ENCODE measurements at places on chromosomes 11 and 22.

DNA sequence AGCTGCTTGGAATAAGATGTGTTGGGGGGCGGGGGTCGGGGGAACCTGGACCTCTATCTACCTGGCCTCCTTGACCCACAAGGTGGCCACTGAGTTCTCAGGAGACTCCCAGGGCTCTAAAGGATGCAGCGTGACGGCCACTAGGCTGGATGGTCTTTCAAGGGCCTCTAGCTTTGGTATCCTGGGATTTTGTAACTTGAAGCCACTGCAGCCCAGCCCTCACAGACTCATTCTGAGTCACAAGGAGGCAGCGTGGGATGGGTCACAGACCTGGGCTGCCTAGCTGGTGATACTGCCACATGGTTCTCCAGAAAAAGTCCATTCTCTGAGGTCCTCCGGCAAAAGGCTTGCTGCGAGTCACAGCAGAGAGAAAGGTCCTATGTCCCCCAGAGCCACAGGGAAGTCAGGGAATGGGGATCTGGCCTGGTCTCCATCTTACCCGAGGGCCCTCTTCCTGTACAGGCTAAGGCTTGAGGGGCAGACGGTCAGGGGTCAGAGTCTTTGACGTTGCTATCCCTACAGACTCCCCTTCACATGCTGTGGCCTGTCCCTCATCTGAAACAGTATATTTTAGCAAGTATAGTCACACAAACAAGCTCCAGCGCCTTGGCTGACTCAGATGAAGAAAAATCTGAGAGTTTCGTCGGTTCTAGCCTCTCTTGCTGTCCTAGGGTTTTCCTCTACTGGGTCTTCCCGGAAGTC, 52.4 kb downstream of the KCNC1 start:
- no peak for DNase-seq

DNA sequence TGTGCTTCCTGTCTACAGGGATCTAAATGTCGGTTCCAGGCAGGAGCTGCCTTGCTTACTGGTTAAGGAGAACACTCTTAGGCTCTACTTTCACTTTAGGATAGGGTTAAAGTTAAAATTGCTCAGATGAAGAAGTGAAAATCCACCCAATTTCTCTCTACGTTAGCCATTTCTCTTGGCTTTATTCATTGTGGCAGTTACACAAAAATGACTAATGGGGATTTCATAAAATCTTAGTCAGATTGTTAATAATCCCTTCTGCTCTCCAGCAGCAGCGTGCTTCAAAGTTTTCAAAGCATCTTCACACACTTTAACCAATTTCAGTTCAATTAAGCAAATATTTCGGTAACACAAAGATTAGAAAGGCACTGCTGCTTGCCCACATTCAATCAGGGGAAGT, 58.4 kb upstream of the RCN1 start:
- DNase-seq: no peak

GRCh38 chr22:37182101-37182948, 5.7 kb downstream of the C1QTNF6 start:
- DNase-seq: no peak

DNA sequence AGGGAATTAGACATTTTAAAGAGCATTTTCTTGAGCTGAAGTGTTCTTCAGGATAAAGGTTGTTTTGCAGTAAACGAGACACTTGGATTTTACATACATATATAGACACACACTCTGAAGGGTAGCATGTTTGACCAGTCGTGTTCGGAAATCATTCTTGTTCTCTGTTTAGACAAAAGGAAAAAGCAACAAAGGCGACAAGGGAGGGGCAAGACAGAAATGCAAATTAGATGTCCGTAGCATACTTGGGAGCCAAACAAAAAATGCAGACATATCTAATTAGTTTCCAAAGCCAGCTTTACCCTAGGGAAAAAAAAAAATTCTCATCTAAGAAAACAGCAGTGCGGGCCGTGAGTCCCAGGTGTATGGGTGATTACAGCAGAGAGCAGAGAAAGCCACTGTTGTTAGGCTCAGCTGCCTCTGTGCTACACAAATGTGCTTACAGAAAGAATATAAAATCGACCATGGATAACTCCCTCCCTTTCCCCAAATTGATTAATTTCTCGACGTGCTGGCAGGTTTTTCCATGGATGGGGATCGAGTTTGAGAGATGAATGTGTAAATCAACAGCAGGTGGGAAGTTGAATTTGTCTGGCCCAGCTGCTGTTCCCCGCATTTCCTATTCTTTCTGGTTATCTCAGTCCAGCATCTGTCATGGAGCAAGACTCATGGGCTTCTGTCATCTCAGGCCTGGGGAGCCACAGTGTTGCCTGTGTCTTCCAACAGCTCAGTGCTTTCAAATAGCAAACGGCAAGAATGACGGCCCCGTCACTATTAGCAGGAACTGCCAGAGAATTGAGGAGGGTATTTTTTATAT, 176.5 kb upstream of the TTC12 start:
- DNase-seq: no peak

GRCh38 chr11:90855531-90855930, 632.7 kb upstream of the CHORDC1 start:
- DNase-seq: no peak

DNA sequence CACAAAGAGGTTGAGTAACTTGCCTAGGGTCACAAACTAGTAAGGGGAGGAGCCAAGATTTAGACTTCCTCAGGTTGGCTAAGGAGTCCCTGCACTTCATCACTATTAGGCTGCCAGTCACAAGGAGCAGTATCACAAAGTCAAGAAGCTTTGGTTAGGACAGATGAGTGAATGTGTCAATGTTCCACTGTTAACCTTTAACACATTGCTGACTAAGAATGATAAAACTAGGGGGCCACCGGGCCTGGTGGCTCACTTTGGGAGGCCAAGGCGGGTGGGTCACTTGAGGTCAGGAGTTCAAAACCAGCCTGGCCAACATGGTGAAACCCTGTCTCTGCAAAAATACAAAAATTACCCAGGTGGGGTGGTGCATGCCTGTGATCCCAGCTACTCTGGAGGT, 32.0 kb downstream of the TMEM123 start:
- no peak for DNase-seq

- no peak for DNase-seq
These were observed 7.6 kb downstream of the ST3GAL4 start for GRCh38 chr11:126362879-126363655.

DNA sequence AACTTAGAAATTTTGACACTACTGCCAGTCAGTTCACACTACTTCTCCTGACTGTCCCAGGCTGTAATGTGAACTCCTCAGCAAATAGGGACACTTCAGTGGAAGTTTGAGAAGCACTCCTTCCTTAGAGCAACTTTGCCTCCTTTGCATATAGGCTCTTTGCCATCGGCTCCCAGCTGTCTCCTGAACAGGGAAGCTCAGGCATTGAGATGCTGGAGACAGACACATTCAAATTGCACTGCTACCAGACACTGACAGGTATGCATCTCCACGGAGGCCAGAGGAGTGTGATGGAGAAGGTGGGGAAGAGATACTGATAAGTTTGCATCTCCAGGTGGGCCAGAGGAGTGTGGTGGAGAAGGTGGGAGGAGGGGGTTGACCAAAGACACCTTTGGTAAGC, 1.4 kb downstream of the TRAPPC4 start:
- DNase-seq: no peak

- DNase-seq: no peak
These were observed 12.5 kb downstream of the FLRT1 start for GRCh38 chr11:64048042-64048854.

DNA sequence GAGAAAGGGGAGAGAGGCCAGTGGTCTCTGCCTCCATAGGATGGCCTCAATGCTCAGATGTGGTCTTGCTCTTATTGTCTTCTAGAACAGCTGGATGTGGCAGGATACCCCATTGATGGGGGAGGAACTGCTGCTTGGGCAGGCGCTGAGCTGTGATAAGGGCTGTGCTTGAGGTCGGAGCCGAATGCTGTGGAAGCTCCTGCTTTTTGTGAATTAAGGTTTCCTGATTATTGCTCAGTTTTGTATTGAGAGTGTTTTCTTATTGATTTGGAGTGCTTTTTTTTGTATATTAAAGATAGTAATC, 57.2 kb downstream of the CABIN1 start:
- no peak for DNase-seq

DNA sequence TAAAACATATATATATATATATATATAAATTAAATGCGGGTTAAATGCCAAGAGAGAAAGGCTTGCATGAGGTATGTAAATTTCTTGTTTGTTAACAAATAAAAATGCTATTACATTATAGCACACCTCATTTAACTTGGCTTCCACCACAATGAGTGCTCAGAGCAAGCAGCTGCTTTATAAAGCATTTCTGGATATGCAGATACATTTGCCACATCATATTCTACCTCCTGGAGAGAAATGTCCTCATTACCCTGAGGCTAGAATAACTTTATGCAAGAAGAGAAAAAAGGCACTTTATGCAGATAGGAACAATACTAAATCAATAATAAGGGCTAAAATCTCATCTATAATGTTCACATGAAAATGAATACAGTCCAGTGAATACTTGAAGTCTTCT, 181.7 kb upstream of the CCDC90B start:
- DNase-seq: no peak

DNA sequence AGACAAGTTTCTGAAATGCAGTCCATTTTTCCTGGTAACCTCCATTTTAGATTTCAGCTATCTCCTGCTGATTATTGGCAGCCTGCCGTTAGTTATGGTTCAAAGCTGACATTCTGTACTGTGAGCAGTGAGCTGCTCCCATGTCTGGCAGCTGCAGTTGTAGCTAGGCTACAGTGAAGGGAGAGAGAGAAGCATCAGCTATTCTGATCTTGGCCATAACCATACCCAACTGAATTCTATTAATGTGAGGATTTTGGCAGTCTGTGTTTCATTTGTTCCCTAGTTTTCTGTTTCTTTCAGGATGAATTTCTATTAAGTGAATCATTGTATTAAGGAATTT, 33.4 kb downstream of the SIK2 start:
- DNase-seq: no peak

DNA sequence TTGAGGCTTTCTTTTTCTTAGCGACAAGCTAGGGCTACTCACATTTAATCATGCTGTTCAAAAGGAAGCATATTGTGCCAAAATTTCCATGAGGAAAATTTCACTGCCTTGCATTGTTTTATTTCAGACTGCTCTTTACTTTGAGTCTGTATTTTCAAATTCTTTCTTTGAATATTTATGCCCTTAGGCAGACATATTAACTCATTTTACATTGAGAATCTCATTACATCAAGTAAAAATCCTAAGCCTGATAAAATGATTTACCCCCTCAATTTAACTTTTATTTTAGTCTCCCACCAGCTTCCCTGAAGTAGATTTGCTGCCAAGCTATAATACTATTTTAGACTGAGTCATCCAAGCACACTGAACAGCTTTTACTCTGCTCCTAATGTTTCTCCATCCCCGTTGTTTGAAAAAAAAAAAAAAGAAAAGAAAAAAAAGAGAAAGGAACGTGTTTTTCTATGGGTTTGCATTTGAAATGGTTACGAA, 189.3 kb upstream of the MTMR2 start:
- no peak for DNase-seq

GRCh38 chr22:38868886-38869381, 3.1 kb downstream of the CBX6 start:
- DNase-seq: peak; percentile 60

- DNase-seq: no peak
These were observed 24.0 kb downstream of the TPST2 start for GRCh38 chr22:26565889-26566288.

DNA sequence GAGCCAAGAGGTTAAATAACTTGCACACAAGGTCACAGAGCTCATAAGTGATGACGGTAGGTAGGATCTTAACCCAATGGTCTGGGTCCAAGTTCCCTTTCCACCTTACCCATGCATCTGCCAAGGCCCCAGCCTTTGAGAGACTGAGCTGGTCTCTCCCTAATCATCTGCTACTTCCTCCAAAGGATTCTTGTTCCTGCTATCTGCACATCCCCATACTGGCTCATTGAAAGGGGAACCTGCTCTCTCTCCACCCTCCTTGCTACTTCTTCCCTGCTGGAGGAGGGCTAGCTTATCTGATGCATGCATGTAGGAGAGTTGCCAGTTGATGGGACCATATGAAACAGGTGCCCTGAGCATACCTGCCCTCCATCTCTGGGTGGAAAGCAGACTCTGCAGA, 47.7 kb downstream of the COMMD9 start:
- DNase-seq: no peak

- DNase-seq: no peak
These were observed 424.4 kb upstream of the LARGE1 start for GRCh38 chr22:34344702-34345101.

- DNase-seq: no peak
These were observed 76.9 kb upstream of the EED start for GRCh38 chr11:86167499-86168164.

DNA sequence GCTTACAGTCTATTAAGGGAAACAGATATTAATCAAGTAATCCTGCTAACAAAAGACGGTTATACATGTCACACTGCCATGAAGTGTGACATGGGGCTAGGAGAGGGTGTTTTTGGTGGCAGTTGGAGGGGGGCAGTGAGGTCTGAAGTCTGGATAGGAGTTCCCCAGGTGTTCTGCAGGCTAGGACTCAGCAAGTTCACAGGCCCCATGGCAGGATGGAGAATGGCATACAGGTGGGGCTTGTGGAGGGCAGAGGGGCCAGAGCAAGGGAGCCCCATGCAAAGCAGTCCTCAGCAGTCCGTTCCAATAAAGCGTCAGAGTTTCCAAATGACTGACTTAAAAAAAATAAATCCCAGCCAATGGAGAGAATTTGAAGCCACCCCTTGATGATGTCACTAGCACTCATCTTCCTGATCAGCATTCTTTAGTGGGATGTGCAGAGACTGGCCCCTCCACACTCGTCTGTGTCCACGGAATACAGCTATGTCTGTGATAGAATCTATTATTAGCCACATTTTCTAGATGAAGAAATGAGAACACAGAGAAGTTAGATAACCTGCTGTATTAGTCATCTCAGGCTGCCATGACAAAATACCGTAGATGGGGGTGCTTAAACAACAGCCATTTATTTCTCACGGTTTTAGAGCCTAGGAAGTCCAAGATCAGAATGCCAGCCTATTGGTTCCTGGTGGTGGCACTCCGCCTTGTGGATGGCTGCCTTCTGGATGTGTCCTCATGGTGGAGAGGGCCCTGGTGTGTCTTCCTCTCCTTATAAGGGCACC, 32.6 kb downstream of the PRDM11 start:
- DNase-seq: no peak

GRCh38 chr11:82494988-82495432, 238.7 kb downstream of the FAM181B start:
- DNase-seq: no peak

- DNase-seq: peak; percentile 5
These were observed 43.4 kb downstream of the CPT1A start for GRCh38 chr11:68798221-68798813.

GRCh38 chr11:75534259-75535069, 8.7 kb upstream of the GDPD5 start:
- DNase-seq: no peak

GRCh38 chr11:109993786-109994185, 99.4 kb upstream of the ZC3H12C start:
- DNase-seq: no peak

GRCh38 chr11:120212926-120213325, 2.1 kb downstream of the OAF start:
- DNase-seq: no peak

DNA sequence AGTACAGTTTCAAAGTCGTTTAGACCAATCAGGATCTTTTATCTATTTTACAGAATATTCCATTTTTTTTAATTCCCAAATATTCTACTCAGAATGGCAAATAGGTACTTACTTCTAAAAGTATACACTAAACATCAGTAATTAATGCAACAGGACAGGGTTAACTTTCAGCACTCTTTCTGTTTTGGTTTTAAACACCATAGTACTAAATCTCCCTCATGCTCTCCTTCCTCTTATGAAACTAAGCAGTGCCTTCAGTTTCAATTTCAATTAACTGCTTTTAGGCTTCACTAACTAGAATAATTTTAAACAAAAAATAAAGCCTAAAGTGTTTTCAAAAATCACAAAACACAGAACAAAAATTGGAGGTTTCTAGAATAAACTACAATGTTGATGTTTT, 57.9 kb downstream of the NOX4 start:
- DNase-seq: no peak

Measured in stimulated activated CD4-positive, alpha-beta T cell treated with anti-CD3 and anti-CD28 coated beads, TNF-alpha, amount 100 ng/mL, for 1 hour (primary cell).